ENCODE measurements at places on chromosomes 2 and 18.

- no peak for DNase-seq
These were observed 239.7 kb upstream of the RASGRP3 start for GRCh38 chr2:33236482-33237385.

- DNase-seq: no peak
These were observed 8.4 kb downstream of the CAD start for GRCh38 chr2:27225526-27225925.

GRCh38 chr2:232308986-232309385 is 69.6 kb upstream of the ALPP start:
- no peak for DNase-seq

DNA sequence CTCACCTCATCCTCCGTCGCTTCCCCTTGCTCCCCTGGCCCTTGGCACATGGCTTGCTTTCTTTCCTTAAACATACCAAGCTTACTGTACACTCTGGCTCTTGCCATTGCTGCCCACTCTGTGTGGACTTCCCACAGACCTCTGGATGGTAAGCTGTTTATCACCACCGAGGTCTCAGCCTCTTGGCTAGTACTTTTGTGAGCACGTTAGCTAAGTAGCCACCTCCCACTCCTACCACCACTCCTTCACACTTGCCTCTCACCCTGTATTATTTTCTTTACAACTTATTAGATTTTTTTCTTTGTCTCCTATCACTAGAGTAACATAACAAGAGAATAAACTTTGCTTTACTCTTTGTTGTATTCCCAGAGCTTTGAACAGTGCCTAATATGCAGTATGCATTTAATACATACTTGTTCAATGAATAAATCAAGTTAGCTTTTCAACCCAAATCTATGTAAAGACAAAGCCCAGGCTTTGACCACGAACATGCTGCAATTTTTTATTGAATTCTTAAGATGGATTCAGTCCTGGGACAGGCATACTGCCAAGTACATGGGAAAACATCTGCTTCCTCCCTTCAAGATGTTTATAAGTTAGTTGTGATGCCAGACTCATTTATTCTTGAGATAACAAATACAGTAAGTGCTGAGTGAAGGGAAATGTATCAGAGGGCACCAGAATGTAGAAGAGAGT is 25.0 kb upstream of the MSGN1 start:
- DNase-seq: no peak

GRCh38 chr2:12113412-12113811 is 367.0 kb downstream of the LPIN1 start:
- no peak for DNase-seq

DNA sequence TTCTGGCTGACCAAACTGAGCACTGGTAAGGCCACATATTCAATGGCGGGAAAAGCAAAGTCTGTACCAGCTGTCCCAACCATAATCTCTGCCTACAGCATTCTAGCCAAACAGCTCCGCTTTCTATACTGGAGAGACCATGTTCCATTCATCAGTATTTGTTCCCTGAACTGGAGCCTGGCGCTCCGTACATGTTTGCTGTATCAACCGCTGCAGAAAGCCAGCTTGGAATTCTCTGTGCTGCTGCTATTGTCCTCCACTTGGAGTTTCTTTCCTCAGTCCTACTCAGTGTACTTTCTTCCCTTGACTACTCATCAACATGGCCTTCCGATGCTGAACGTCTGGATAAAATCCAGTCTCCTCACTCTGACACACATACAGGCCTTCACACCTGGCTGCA is 1.9 kb downstream of the COA5 start:
- no peak for DNase-seq

DNA sequence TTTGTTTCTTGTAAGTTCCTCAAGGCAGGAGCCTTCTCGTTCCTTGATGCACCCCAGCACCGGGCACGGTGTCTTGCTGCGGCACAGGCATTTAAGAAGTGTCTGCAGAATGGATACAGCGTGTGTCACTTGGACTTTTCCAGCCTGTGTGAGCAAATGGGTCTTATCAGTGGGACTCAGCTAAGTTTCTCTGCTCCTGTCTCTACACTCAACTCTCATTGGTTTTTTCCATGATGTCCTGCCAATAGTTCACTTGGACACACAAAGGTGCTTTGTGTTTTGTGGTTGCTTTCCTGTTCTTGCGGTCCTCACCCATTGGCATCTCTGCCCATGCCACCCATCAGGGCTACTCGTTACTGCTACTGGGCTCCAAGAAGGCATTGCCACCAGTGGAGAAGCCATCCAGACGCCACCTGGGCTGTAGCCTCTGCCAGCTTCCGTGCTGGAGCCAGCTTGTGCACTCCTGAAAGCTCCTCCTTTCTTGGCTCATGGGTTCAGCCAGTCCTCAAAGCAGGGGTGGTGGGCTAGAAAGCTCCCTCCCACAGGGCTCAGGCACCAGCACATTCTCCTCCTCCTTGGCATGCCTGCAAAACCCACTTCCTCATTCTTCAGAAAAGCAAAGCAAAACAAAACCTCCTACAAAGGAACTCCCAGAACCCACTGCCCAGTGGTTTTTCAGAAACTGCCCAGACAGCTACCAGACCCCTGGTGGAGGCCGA is 41.4 kb downstream of the IL1R2 start:
- DNase-seq: no peak
